Non-pigmented ciliary epithelial cell (primary cell): ENCODE measurements at places on chromosomes 5 and 9.

DNA sequence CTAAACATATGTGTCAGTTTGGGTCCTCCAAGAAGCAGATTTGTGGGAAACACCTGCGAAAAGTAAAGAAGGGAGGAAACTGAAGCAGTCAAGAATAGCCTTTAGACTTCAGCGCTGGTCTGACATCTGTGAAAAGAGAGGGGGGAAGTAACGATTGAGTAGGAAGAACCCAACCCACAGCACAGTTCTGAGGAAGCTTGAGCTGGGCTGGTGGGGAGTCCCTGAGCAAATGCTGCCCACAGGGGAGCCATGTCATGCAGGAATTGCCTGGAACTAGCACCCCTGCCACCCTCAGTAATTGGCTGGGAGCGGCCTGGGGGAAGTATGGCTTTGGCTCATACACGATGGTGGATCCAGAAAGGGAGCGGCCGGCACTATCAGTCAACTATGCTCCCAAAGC is 20.6 kb downstream of the FAM240B start:
- DNase-seq = no peak

- DNase-seq = no peak
These were observed 33.1 kb upstream of the ADRB2 start for GRCh38 chr5:148793261-148793660.

DNA sequence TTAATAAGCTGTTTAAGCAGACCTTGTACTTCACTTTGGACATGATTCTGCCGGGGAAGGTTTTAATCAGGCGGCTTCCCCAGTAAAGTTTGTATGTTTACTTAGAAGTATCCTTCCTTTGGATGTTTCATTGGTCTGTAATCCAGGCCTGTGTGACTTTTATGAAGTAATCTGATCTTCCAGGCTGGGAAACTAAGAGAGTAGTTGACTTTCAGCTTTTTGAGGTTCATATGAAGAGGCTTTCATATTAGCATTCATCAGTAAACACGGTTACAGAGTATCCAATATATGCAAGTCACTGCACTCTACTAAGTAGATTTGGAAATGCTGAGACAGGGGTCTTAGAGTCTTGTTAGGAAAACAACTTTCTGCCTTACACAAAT is 1.1 kb downstream of the DNAJC21 start:
- no peak for DNase-seq

GRCh38 chr5:117999939-118000549 is 988.3 kb downstream of the DTWD2 start:
- no peak for DNase-seq

GRCh38 chr5:175718401-175719108 is 60.7 kb downstream of the HRH2 start:
- DNase-seq = no peak

DNA sequence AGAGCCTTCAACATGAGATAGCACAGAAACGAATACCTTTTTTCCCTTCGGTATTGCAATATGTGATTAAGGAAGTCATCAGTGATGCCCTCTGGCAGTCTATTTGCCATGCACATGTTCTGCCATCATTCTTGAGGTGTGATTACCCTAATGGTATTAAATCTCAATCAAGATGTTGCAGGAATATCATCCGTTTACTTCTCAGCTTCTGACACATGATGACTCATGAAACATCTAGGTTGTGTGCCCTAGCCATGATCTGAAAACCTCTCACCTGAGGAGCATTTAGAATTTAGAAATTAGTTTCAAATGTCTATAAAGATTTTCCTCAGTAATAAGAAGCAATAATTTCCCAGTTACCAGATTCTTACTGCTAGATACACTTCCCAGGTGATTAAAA is 209.1 kb downstream of the ADGRV1 start:
- no peak for DNase-seq

DNA sequence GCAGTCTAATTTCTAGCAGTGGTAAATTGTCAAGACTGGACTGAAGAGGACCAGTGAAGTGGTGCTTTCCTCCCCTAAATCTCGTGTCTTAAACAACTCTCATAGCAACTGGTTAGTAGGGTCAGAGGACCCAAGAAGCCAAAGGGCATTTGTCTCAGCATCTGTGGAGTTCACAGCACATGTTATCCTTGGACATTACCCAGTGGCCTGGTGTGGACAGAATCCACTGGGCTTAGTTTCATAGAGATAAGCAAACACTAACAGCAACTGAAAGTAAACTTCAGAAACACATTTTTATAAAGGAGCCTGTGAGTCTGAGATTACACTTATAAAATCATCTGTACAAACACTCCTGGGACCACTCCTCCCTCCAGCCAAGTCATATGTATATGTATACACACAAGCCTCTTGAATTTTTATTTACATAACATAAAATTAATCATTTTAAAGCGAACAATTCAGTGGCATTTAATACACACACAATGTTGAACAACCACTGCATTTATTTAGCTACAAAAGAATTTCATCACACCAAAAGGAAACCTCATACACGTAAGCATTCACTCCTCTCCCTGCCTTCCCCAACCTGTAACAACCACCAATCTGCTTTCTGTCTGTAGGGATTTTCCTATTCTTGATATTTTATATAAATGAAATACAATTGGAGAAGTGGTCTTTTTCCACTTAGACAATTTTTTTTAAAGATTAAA is 457.8 kb downstream of the RASEF start:
- DNase-seq = no peak

DNA sequence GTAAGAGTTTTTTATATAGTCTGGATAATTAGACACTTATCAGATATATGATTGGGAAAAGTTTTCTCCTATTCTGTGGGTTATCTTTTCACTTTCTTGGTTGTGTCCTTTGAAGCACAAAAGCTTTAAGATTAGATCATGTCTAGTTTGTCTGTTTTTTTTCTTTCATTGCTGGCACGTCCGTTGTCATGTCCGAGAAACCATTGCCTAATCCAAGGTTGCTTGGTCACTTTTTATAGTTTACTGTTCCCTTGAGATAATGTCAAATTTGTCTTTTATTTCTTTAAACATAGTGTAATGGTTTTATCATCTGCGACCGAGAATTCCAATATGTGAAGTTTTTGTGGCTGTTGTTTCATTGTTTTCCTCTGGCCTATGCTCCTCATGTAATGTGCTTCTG is 28.8 kb downstream of the GARNL3 start:
- no peak for DNase-seq

DNA sequence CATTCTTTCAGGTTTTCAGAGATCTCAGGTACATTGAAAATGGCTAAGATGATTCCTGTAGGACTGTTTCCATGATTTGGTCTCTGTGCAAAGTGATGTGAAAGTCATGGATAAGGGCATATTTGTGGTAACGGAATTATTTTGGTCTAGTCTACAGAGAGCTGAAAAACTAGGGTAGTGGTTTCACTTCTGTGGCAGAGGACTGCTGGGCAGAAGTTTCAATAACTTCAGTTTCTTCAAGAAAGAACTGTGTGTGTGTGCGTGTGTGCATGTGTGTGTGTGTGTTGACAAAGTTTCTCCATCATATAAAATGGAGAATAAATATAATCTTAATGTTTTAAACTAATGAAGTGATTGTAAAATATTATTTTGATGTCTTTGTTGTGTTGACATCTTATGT is 4.3 kb downstream of the CNOT8 start:
- no peak for DNase-seq

- DNase-seq = no peak
These were observed 5.5 kb upstream of the DMRT2 start for GRCh38 chr9:1044643-1045042.

- DNase-seq = no peak
These were observed 87.0 kb downstream of the RXRA start for GRCh38 chr9:134413112-134413715.

DNA sequence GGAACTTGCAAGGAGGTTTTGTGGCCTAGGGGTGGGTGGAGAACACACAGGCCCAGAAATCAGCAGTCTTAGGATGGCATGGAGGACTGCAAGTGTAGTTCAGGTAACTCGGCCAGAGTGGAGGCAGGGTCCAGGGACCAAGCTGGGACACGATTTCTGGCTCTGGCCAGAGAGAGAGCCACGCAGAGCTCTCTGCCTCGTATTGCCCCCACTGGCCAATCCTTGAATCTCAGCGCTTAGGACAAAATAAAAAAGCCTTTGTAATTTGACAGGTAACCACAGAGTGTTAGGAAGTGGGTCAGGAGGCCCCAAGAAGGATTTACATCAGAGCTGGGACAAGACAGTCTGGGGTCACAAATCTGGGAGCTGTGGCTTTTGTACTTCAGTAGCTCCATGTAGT is 11.7 kb downstream of the MAP3K1 start:
- DNase-seq = no peak

GRCh38 chr5:141199359-141200235 is at the start of gene PCDHB11:
TSS of gene PCDHB11 (plus strand) at chr5:141199627. CDS start at chr5:141199775, 148 bp downstream.
- no peak for DNase-seq

GRCh38 chr9:33379666-33380389 is 22.5 kb downstream of the AQP7 start:
- no peak for DNase-seq

GRCh38 chr9:24620741-24621140 is 75.0 kb upstream of the IZUMO3 start:
- DNase-seq = no peak

DNA sequence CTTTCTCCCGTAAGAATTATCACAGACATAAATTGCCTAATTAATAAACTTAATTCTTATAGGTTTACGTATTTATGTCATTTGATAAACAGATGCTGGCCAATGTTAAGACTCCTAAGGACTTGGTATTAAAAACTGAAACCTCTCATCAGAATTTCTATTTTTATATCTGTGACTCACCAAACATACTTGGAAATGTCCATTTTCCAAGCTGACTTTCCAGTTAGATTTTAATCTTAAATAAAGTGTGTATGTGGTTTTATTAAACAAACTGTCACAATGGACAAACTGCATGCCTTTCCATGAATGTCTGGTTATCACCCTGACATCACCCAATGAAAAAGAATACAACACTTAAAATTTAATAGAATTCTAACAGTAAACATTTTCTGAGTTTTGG is 12.6 kb upstream of the COL23A1 start:
- DNase-seq = no peak

GRCh38 chr5:169390265-169390664 is 89.3 kb upstream of the SLIT3 start:
- DNase-seq = no peak

GRCh38 chr5:133358271-133358670 is 254.1 kb downstream of the FSTL4 start:
- DNase-seq = no peak

DNA sequence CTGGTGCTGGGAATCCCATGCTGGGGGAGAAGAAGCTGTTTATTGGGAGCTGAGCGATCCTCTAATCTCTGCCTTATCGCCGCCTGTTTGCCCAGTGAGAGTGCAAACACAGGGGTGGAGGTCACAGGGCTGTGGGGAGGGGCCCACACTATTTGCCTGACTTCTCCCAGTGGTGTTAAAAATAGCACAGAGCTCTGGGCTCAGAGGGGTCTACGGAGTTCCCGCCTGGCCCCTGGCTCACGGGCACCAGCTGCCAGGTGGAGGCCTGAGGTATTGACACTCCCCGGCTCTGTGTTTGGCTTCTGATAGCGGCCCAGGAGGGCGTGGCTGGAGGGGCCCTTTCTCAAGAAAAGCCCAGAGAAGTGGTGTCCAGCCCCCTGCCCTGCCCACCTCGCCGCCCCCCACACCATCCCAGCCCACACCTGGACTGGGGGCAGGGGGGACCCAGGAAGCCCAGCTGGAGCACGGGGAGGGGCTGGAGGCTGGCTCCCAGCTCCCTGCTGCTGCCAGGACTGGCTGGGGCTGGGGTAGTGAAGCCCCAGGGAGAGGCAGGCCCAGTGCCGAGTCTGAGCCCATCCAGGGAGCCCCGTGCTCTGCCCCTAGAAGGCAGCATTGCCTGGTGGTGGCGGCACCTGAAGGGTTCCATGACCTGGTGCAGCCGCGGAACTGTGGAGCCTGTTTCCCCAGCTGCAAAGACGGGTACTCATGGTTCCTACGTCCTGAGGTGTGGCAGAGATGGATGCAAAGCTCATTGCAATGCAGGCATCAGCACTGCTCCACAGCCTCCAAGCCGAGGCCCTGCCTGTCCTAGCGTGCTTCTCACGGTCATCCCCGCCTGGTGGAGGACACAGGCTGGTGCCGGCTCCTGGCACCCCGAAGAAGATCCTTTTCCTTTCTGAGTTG is 35.7 kb upstream of the EGFL7 start:
- no peak for DNase-seq

DNA sequence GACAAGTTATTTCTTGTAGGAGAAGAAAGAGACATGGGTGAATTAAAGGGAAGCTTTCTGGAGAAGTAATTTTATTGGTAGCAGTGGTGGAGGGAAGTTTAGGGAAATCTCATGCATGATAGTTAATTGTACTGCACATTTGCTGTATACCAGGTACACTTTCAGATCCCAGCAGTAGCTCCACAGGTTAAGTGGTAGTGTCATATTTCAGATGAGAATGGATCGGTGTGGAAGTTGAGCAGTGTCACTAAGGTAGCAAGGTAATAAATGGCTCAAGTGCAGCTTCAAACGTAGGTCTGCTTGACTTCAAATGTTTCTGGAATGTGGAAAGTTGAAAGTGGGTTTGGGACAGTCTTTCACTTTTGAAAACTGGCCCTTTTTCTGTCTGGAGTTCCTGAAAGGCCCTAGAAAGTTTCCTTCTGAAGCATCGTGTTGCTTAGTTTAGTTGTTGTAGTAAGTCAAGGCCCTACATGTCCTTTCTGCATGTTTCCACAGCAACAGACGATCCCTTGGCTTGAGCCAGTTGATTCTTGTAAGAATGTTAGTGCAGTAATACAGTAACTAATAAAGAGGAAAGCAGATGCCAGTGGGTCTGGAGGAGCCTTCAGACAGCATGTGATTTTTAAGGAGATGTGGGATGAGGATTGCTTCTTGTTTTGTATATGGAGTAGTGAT is 3.7 kb downstream of the CLTA start:
- DNase-seq = no peak

- DNase-seq = no peak
These were observed 25.5 kb downstream of the ADAM19 start for GRCh38 chr5:157549954-157550549.

GRCh38 chr9:99906403-99907207 is at the start of gene STX17:
TSS of gene STX17 (plus strand) at chr9:99906654. CDS start at chr9:99915240, 8,586 bp downstream.
- DNase-seq = no peak

GRCh38 chr9:132040808-132041207 is 38.9 kb downstream of the MED27 start:
- DNase-seq = no peak

DNA sequence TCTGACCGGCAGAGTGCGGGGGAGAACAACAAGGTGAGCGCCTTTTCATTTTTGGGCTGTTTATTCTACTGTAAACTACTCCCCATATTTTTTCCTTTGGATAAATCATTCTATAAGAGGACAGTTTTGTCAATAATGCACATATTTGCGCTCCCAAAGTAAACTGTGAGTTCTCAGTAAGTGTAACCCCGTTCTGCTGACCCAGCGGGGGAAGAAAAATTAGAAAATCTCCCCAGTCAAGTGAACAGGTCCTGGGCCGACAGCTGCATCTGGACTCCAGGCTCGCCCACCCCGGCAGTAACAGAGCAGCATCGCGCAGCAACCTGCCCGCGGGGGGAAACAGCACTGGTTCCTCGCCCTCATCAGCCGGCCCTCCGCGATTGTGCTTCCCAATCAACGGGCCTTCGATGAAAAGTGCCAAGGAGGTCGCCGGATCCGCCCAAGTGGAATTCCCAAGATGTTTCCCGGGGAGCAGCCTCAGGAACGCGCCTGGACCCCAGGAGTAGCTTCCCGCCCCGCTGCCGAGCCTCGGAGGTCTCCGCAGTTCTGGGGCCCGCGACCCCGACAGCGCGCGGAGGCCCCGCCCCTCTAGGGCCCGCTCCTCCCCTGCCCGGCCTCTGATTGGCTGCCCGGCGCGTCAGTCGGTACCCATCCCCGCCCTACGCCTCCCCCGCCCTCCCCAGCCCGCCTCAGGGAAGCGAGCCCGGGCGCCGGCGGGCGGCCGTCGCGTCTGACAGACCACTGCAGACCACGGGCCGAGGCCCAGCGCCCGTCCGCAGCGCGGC is at the start of gene OTULINL:
TSS of gene OTULINL (plus strand) at position 687 of the 785 bp plus-strand sequence. CDS start 103 bp downstream, outside the sequence.
- DNase-seq = no peak

GRCh38 chr9:125536167-125536772 is 170.7 kb downstream of the MAPKAP1 start:
- no peak for DNase-seq
